ENCODE measurements at places on chromosomes 16 and 17.

DNA sequence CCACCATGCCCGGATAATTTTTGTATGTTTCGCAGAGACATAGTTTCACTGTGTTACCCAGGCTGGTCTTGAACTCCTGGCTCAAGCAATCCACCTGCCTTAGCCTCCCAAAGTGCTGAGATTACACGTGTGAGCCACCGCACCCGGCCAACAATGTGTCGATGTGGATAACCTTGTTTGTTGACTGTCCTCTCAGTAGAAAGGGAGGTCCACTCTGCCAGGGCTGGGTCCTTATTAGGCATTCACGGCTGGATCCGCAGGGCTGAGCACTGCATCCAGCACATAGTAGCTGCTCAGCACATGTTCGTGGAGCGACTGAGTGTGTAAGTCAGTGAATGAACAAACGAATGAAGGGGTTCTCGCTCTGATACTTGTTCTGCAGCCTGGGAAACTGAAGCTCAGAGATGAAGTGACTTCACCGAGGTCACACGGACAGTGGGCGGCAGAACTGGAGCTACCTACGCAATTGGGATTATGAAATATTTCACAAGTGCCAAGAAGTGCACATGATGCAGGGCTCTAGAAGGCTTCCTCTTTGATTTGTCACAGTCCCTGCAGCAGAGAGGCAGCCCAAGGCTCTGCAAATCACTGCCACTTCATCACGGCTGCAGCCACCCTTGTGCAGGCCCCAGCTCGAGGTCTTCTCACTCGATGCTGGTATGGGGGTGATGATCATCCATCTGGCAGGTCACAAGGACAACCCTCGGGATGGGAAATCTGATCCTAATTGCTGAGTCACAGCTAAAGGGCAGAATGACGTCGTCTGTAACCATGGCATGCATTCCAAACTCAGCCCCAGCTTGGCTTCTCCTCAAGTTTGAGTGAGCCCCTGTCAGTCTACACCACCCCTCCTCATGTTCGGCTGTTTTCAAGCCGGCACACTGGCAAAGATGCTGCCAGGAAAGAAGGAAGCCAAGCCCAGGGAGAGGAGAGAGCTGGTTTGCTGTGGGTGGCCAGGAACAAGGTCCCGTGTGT, 28.0 kb upstream of the SNN start:
- peak; percentile 98 for DNase-seq

GRCh38 chr16:68257251-68257905, 6.9 kb upstream of the SLC7A6 start:
- DNase-seq, result no peak

- DNase-seq, result no peak
Observed at GRCh38 chr16:2953706-2954627, 10.1 kb upstream of the KREMEN2 start.

GRCh38 chr16:62225675-62226074, 189.4 kb upstream of the CDH8 start:
- peak; percentile 0 for DNase-seq

GRCh38 chr17:48757524-48757961, 29.0 kb upstream of the HOXB13 start:
- no peak for DNase-seq

- no peak for DNase-seq
Observed at GRCh38 chr17:28957992-28958355, 6.7 kb upstream of the PHF12 start.

DNA sequence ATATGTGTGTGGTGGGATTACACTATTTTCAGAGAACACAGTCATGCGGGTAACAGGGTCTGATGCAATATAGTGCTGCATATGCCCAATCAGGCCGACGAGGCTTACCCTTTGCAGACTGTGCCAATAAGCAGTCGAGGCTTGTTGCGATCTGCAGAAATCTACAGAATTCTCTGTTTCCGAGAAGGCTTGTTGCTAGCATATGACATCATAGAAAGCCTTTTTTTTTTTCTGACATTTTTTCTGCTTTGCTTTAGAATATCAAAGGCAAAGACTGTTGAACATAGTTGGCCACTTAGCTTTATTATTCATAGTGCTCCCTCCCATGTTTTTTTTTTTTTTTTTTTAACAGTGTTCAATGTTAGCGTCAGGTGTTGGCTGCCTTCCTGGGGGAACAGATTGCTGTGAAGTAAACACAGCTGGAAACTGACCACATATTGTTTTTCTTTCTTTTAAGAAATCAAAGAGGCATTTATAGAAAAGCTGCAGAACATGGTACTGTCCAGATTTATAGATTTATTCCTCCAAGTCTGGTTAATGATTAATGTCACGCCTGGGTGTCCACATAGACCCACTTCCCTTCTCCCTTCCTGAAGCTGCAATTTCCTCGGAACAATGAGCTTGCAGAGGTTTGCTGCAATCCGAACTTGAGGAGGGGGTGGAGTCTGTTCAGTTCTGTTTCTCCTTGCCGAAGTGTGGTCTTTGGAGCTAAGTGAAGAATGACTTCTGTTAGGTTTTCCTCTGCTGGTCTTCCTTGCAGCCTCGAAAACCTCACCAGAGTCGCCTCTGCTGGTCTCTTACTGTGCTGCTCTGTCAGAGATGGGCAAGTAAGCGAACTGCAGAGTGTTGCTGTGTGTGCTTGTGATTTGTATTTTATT, 87.3 kb downstream of the MAP2K6 start:
- peak; percentile 67 for DNase-seq

- no peak for DNase-seq
Observed at GRCh38 chr16:35170610-35171009, 1711.2 kb downstream of the TP53TG3F start.

DNA sequence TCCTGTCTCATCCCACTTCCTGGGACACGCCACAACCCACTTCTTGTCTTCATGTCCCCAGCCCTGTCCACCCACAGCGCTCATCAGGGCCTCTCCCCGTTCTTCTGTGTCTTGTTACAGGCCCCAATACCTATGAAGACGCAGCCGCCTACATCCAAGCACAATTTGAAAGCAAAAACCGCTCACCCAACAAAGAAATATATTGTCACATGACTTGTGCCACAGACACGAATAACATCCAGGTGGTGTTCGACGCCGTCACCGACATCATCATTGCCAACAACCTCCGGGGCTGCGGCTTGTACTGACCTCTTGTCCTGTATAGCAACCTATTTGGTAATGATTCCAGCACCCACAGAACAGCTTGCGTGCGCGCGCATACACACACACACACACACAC, 70.6 kb downstream of the AMFR start:
- DNase-seq, result no peak

DNA sequence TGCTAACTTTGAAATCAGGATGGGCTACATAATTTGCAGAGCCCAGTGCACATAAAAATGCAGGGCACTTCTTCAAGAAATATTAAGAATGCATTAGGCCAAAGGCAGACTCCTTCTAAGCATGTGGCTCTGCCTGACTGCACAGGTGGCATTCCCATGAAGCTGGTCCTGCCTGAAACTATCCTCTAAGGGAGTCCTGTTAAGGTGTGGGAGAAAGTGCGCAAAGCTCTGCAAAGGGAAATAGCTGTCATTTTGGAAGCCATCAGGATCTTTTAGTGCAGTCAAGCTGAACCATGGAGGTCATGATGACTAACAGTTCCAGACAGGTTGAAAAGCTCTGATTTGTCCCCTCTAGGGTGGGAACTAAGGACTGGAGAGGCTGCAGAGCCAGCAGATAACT, 41.9 kb upstream of the CRHR1 start:
- no peak for DNase-seq

DNA sequence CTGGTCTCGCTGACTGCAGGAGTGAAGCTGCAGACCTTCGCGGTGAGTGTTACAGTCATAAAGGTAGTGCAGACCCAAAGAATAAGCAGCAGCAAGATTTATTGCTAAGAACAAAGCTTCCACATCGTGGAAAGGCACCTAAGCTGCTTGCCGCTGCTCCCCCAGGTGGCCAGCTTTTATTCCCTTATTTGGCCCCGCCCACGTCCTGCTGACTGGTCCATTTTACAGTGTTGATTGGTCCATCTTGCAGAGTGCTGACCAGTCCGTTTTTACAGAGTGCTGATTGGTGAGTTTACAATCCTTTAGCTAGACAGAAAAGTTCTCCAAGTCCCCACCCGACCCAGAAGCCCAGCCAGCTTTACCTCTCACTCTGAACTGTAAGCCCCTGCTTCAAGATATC, 227.8 kb downstream of the ABCC12 start:
- DNase-seq, result no peak

- no peak for DNase-seq
Observed at GRCh38 chr16:83238949-83239691, 568.7 kb upstream of the HSBP1 start.

DNA sequence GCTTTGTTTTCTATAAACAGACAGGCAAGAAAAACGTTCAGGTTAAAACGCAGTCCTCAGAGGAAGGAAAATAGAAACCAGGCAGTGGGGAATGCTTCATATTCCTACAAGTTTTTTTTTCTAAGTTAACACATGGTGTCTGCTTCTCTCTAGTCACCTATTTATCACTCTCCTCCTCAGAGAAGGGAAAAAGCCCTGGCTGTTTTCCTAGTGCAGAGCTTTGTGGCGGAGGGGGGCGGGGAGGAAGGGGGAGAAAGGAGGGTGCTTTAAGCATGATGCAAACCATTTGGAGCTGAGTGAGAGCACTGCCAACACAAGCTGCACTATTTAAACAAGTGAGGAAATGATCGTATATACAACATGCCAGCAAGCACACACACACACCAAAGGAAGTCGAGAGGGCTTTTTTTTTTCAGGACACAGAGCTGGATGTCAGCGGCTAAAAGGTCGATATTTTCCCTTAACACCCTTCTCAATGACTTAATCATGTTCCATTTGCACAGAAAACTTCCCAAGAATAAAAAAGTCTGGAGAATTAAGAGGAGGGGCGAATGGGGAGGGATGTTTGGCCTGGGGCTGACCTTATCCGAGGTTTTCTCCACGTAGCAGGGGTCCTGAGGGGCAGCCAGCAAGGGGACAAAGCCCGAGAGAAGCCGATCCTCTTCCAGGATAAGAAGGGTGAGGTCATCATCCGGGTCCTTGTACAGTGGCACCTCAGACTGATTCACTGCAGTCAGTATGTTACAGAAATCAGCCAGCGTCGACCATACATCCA, 117.4 kb downstream of the HIC1 start:
- DNase-seq, result no peak

- no peak for DNase-seq
Observed at GRCh38 chr17:46994993-46995392, 15.9 kb upstream of the RPRML start.

DNA sequence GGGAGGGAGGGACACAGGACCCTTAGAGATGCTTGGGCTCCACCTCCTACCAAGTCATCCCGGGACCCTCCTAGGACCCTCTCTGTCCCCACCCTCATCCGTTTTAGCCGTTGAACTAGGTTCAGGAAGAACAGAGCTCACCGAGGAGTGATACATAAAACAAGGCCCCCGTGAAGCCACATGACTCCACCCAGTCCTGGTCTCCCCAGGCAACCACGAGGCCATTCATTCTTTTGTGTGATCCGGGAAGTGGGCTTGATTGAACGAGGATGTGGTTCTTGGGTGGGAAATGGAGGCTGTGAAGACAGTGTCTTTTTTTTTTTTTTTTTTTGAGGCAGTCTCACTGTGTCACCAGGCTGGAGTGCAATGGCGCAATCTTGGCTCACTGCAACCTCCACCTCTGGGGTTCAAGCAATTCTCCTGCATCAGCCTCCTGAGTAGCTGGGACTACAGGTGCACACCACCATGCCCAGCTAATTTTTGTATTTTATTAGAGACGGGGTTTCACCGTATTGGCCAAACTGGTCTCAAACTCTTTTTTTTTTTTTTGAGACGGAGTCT, 14.8 kb downstream of the TRARG1 start:
- DNase-seq, result no peak

DNA sequence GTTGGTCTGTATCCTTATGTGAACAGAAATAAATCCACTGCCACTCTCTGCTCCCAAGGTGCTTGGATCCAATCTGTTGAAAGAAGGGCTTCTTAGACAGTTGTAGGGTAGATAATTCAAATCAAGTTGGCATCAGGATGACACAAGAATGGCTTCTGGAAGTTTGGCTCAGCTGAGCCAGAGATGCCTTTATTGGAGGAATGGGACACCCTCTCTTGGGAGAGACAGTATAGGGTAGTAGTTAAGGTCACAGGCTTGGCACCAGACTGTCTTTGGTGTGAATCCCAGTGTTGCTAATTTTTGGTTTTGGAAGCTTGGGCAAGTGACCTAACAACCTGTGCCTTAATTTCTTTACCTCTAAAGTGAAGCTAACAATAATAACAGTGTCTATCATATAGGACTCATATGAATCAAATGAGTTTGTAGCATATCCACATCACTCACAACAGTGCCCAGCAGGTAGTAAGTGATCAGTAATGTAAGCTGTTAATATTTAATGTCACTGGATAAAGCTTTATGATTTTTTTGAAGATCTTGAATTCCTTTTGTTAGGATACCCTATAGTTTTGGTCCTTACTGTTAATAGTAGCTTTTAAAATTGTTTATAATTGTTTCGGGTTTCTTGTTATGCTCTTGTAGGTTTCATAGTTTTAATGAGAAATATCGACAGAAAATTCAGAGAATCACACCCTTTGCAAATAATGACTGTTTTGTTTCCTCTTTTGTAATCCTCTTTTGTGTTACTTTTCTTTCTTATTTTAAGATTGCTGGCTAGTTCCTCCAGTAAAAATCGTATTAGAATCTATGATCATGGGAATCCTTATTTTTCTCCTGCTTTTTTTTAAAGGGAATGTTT, 19.1 kb downstream of the ZNRF1 start:
- no peak for DNase-seq

DNA sequence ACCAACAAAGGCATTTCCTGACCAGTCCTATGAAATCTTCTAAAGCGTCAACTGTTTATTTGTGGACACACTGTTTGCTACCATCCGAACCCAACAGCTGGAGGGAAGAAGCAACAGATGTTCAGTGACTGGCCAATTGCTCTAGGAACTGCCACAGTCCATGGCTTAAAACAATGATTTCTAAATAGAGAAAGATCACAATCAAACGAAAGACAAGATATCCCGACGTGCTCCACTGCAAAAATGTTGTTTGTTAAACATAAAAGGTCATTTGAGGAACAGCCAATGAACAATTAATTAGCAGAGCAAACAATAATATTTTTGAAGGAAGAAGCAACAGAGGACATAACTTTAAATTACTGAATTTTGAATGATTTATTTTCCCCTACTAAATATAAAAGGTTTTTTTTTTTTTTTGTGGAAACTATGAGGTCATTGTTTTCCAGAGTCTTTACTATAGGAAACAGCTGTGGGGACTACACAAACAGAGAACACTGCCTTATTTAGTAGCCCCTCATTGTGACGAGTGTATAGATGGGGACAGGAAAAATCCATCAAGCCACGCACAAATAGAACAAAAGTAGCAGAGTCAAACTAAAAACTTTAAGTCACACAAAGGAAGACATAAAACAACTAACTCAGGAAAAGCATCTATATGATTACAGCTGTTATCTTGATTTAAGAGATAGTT, 17.2 kb downstream of the USP31 start:
- no peak for DNase-seq

GRCh38 chr16:79480056-79480455, 120.5 kb downstream of the MAF start:
- no peak for DNase-seq

- no peak for DNase-seq
Observed at GRCh38 chr16:530111-530817, 2.8 kb downstream of the CAPN15 start.

DNA sequence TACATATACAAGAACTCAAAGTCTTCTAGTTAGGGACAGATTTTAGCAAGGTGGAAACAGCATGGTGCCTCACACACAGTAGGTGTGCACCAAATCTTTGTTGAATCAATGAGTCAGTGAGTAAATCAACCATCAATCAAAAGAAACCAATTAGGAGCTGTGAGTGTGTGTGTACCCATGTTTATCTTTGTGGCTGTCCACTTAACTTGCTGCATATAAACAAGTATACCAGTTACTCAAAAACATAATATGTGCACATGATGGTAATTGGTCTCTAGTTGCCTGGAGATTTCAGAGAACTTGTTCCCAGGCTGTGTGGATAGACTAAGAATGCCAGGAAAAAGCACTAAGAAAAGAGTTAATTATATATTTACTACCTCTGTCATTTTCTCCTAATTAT, 272.2 kb upstream of the CCL2 start:
- DNase-seq, result no peak
